BE2C (cell line): ENCODE measurements at places on chromosomes 16 and 17.

GRCh38 chr17:41844971-41845370 is 7.3 kb downstream of the KLHL10 start:
- no peak for DNase-seq

GRCh38 chr16:15810411-15810810 is 46.4 kb downstream of the MYH11 start:
- no peak for DNase-seq

DNA sequence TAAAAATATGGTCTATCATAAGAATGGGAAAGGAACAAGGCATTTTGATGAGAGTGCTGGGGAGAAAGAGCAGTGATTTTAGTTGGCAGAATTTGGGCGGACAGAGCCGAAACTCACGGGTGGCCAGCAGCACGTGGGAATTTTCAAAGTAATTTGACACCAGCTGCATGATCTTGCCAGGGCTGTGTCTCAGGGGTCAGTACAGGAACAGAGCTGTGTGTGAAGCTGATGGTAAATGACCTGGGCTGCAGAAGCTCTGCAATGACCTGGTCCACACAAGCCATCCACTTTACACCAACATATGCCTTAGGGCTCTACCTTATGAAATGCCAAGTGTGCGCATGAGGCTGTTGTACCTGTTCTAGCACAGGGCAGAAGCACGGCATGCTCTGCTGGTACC is 112.0 kb downstream of the ZFHX3 start:
- no peak for DNase-seq

DNA sequence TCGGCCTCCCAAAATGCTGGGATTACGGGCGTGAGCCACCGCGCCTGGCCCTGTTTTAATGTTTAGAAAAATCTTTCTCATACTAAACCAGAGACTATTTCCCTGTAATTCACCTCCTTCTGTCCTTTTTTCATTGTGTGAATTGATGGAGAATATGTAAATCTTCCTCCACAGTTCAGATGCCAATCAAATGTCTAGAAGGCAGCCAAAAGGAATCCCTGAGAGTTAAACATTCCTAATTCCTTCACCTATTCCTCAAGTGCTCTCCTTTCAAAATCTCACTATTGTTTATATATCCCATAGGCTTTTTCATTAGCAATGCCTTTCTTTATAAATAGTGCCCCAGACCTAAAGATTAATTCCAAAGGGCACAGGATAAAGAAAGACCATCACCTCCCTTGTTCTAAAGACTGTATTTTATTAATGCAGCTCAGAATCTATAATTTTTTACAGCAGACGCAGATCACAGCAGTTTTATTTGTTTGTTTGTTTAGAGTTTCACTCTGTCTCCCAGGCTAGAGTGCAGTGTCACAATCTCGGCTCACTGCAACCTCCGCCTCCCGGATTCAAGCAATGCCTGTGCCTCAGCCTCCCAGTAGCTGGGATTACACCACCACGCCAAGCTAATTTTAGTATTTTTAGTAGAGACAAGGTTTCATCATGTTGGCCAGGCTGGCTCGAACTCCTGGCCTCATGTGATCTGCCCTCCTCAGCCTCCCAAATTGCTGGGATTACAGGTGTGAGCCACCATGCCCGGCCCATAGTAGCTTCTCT is 30.5 kb downstream of the COPZ2 start:
- DNase-seq, result no peak

GRCh38 chr17:3846437-3847164 is 555 bp upstream of the NCBP3 start:
- no peak for DNase-seq

DNA sequence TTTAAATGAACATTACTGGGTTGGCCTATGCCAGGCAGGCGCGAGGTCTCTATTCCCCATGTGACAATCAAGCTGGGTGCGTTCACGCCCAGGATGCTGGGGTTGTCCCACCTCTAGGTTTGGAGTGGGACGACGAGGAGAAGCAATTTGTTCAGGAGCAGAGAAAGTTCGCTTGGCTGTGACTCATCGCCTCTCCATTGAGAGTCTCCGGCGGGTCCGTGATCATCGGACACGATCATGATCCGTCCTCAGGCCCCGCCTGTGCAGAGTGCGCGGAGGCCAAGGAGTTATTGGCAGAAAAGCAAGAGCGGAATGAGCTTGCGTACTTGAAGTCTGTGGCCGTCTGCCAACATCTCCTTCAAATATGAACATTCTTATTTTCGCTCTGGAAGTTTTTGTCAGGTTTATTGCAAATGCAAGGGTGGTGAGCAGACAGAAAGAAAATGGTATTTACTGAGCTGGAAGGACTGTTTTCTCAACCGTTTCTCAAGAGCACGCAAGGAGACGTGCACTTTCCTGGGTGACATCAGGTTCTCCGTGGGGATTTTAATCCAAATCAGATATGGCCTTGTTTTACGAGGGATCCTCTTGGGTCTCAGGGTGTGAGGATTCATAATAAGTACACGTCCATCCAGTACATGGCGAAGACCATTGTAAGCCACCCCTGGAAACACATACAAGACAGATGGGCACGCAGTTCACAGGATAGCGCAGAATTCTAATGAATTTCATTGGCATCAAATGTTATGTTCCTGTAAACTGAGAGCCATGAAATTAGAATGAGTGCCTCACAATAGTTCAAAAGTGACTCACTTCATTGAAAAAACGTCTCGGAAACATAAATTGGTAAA is 70.1 kb upstream of the CREBBP start:
- DNase-seq, result peak; percentile 39

DNA sequence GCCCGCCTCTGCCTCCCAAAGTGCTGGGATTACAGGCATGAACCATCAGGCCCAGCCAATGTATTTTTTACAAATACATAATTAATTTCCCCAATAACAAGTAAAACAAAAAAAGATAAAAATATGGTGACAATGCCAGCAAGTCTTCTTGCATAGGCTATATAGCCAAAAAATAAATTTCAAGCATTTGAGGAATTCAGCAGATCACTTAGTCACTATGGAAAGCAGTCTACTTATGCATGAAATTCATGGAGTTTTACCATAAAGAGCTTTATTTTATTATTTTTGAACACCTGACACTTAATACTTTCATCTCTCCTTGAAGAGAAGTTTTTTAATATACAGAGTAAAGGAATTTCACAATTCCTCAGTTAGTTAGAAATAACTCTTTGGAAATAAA is 56.4 kb downstream of the BRIP1 start:
- DNase-seq, result no peak

GRCh38 chr17:16981928-16982327 is 10.0 kb upstream of the TNFRSF13B start:
- no peak for DNase-seq

GRCh38 chr16:81758376-81758775 is 20.7 kb upstream of the PLCG2 start:
- DNase-seq, result no peak

GRCh38 chr17:82914375-82914774 is 74.6 kb upstream of the ZNF750 start:
- peak; percentile 42 for DNase-seq

DNA sequence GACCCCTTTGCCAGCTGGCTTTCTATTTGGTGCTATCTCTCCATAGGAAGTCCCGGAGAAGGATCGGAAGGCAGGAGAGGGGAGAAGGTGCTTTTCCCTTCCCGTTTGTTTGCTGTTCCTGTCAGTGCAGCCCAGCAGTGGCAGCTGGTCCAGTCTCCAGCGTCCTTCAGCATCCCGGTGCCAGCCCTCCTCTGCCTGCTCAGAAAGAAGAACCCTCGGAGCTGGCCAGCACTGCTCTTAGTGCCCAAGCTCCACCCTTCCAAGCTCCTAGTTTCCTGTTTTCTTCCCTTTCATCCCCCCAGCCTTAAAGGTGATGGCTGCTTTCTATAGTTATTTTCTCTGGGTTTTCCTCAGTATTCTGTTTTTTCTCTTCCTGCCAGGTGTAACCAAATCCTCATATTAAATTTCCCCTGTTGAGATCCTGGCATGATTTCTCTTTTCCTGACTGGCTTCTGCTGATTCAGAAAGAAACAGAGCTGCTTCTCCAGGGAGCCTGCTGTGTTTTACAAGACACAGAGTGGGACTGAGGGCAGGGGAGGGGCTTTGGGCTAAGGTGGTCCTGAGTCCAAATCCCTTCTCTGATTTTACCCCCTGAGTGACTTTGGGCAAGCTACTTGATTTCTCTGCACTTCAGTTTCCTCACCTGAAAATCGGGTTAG is 186.8 kb downstream of the COPRS start:
- no peak for DNase-seq

DNA sequence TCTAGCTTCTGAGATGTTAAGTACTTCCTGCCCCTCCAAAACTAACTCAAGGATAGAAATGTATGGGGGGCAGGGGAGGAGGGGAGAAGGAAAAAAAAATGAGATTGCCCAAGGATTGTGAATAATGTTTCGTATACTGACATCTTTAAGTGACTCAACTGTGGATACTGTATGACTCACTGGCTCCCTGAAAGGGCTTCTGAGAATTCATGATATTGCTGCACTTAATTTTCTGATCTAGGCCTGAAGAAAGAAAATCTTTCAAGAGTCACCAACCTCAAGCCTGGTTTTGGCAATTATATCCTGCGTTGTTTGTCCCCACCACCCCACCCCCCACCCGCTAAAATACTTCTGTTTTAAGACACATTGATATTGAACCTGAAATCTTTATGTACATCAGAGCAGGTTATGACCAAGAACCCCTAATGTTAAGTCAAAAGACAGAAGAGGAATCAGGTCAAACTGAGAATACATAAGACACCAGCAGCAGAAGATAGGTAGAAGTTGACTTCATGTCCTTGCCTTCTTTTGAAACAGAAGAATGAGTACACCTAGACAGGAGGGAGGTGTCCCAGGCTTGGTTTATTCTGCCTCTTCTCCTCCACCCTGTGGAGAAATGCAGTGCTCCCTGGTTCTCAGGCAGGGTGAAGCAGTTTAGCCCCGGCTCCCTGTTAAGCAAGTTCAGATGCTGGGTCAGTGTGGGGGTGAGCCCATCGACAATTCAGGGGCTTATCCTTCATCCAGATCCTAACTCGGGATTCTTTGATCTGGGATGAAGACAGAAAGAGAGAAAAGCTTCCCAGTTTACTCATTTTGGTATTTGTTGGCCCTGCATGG is 3.3 kb upstream of the FBXL20 start:
- no peak for DNase-seq

GRCh38 chr16:23060458-23061320 is 88.6 kb downstream of the USP31 start:
- peak; percentile 77 for DNase-seq

DNA sequence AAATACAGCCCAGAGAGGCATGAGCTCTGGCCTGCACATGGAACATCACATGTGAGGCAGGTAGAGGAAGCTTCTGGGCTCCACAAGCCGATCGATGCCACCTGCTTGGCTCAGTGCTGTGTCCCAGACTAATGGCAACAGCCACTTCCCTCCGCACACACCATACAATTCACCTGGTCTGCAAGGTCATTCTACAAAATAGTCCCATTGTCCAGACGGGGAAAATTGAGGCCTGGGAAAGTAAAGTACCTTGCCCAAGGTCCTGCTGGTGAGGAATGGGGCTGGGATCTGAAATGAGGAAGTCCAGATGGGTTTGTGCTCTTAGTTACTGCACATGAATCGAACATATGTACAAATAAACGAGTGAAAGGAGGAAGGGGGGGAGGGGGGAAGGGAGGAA is 88.0 kb downstream of the LITAF start:
- no peak for DNase-seq

DNA sequence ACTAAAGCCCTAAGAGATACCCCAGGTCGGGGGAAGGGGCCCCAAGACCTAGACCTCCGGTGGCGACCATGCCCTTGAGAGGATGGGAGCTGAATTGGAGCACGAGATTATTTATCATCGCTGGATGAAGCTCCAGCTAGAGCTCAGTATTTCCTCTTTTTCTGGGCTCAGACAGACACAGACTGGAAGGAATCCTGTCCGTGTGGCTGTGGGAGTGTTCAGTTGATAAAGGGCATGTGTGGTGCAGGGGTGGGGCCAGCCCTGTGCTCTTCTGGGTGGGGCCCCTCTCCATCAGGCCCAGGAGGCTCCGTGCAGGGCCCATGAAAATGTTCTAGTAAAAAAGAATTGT is 6.3 kb upstream of the CBX4 start:
- DNase-seq, result no peak

- no peak for DNase-seq
These were observed 15.0 kb downstream of the NSMCE1 start for GRCh38 chr16:27253526-27253930.

DNA sequence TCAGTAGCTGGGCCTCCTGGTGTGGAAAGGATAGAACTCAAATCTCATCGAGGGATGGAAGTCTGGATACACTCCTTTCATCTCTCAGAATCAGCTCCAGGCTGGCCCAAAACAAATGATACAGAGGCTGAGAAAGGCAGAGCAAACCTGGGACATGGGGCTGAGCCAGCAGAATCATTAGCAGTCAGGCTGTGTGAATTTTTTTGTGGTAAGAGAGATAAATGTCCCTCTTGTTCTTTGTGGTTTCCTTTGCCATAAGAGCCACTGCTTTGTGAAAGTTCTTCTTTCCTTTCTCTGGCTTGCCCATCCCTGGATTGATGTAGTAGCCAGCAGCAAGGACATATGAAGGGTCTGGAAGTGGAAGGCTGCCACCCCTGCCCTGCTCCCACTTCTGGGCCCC is 146.2 kb downstream of the CDH13 start:
- no peak for DNase-seq

- DNase-seq, result no peak
These were observed 4.9 kb upstream of the KLHL11 start for GRCh38 chr17:41870097-41870496.

GRCh38 chr17:73462823-73463222 is 151.0 kb upstream of the CDC42EP4 start:
- DNase-seq, result peak; percentile 69

- peak; percentile 80 for DNase-seq
These were observed at the start of gene PFN1 for GRCh38 chr17:4948166-4948930. Gene PFN1, minus strand, starts transcription at chr17:4948530. Its CDS starts 136 bp downstream, at chr17:4948394.

DNA sequence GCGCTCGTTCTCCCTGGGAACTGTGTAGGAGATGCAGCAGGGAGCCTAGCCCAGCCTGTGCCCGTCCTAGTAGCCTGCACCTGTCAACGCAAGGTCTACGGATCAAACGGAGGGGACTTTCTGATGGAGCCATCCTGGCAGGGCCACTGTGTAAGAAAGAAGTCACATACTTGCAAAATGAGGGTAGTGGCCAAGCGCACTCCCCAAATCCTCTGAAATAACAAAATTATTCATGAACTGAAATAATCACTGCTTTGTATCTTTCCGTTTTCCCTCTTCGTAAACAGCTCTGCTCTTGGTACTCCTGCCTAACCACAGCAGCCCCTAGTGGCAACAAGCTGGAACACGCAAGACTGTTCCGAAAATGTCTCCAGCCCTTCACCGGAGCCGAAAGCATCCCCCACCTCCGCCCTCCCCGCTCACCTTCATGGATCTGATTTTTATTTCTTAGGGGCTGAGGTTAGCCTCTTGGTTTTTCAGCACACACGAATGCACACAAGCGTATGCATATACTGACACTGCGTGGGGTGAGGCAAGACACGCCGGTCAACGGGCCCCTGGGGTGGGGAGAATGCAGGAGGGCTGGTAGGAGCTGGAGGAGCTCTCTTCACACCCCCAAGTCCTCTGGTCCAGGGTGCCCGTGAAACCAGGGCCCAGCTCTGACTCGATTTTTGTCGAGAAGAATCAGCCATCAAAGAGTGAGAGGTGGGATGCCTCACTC is 100.8 kb downstream of the ABCC12 start:
- DNase-seq, result peak; percentile 51

DNA sequence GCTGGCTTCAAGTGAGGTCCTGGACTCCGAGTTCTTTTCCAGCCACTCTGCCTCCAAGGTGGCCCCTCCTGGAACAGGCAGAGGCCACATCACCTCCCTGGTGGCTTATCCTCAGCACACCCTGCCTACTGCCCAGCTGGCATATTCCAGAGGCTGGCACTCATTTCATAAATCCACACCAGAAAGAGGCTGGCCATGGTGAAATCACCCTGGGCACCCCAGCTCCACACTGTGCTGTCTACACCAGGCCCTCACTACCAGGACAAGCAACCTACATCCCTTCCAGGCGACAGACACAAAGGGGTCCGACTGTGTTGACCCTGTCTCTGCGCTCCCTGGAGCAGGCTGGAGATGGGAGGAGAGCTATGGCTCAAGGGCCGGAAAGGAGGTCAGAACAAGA is 100.2 kb downstream of the C16orf78 start:
- DNase-seq, result no peak
